ENCODE measurements at places on chromosomes 11 and 22.

DNA sequence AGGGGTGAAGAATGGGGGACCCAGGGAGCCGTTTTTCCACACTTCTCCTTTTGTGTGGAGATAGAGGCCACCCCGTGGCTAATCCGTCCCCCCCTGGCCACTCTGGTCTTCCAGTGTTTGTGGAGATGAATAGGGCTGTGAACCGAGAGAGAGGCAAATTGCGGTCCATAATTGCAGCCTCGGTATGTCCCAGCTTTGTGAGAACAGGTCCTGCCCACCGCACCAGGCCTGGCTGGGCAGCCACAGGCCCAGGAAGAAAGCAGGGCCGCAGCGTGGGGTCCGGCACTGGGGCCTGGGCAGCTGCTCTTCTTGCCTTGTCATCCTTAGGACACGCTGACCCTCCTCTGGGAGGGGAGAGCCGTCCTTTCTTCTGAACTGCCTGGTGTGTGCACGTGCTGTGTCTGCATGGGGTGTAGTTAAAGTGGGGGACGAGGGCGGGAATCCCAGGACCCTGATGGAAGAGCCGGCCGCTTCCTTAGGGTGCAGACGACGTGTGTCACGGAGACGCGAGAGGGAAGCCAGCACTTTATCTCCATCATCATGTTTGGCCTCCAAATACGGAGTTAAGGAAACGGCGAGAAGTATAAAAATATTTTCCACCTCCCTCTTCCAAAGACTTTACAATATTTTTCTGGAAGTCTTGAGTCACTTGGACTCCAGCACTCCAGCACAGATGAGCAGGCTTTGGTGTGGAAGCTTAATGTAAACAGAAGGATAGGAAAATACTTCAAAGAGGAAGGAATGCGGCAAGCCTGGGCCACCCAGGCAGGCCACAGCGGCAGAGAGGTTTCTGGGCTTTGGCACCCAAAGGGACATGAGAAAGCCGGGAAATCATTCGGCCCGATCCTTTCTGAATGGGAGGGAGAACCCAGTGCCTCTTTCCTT, 1248.4 kb downstream of the BRD1 start:
- DNase-seq, result no peak

- peak; percentile 20 for DNase-seq
Measured at GRCh38 chr22:19892257-19892879, 37.7 kb upstream of the GNB1L start.

- DNase-seq, result peak; percentile 37
Measured at GRCh38 chr11:38089726-38090125, 1491.7 kb upstream of the RAG2 start.

DNA sequence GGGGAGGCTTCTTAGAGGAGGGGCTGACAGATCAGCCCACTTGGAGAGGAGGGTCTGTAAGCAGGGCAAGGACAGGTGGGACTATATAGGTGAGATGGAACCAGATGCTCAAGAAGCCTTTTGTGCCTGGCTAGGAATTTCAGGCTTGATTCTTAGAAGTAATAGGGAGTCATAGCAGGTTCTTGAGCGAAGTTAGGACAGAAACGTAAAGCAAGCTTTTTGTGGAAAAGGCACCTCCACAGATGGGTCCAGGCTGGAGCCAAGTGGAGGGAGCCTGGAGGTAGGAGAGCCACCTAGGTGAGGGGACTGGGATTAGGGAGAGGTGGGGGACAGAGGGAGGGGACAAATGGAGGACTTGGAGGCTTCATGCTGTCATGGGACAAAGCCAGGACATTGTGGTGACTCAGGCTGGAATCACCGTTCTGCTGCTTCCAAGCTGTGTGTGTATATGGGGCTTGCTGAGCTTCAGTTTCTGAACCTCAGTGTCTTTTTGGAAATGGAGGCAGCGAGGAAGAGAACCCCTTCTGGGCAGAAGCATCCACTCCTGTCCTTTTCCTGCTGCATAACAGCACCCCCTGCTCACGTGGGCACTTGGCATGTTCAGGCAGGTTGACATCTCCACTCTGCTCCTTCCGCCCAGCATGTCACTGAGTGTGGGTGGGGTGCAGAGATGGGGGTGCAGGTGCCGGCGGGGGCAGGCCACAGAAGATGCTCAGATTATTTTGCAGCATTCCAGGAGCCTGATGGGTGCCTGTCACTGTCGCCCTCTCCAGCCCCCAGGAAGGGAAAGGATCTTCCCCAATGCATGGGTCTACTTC, 58.0 kb downstream of the MCM5 start:
- DNase-seq, result peak; percentile 29

- peak; percentile 75 for DNase-seq
Measured at GRCh38 chr11:57637626-57638004, 12.1 kb downstream of the YPEL4 start.

Measured in EH (cell line).